ENCODE measurements at places on chromosomes 11 and 22.

- no peak for DNase-seq
These were observed 2.6 kb upstream of the INSC start for GRCh38 chr11:15112131-15112541.

DNA sequence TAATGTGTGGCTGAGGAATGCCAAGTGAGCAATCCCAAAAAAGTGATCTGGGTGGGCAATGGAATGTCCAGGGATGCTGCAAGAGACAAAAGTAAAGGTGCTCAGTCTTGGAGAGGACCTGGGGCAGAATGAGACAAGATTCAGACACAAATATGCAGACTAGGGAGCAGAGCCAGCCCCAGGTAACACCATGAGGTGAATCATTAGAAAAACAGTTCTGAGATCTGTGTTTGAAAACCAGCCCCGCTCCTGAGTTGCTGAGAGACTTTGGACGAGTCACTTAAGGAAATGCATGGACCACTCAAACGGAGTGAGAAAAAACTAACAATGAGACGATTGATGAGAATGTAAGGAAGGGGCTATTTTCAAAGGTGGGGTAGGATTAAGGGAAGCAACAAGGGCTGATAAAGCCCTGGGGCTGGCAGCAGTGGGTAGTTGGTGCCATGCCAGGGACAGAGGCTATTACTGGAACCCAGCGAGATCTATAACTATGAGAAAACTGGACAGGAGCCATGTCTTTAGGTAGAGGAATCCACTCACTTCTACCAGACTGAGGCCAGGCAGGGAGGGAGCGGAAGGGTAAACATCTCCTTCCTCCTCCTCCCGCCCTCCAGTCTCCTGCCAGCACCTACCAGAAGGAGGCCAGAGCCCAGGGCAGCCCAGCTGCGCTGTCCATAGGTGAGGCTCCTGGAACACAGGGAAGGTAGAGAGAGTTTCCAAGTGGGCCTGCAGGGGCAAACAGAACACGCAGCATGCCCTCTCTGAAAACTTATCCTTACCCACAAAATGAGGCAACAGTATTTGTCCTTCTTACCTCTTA lies 130.4 kb upstream of the TEAD1 start:
- DNase-seq = no peak

DNA sequence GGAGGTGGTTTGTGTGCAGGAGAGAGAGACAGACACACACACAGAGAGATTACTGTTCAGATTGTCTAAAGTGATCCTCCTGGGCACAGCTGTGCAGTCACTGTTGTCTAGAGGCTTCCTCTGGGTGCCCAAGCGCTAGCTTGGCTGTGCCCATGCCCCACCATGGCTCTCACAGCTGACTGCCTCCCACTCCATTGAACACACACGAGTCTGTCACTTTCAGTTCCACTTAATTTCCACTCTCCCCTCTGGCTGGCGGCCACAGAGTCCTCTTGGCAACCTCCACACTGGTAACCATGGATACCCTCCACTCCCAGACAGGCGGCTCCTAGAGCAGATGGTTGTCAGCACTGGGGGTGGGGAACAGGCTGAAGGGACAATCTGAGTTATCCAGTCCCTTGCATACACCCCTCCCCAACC lies 29.1 kb downstream of the MAP6 start:
- no peak for DNase-seq

- DNase-seq = no peak
These were observed 120.0 kb downstream of the KCNQ1 start for GRCh38 chr11:2564588-2565425.

DNA sequence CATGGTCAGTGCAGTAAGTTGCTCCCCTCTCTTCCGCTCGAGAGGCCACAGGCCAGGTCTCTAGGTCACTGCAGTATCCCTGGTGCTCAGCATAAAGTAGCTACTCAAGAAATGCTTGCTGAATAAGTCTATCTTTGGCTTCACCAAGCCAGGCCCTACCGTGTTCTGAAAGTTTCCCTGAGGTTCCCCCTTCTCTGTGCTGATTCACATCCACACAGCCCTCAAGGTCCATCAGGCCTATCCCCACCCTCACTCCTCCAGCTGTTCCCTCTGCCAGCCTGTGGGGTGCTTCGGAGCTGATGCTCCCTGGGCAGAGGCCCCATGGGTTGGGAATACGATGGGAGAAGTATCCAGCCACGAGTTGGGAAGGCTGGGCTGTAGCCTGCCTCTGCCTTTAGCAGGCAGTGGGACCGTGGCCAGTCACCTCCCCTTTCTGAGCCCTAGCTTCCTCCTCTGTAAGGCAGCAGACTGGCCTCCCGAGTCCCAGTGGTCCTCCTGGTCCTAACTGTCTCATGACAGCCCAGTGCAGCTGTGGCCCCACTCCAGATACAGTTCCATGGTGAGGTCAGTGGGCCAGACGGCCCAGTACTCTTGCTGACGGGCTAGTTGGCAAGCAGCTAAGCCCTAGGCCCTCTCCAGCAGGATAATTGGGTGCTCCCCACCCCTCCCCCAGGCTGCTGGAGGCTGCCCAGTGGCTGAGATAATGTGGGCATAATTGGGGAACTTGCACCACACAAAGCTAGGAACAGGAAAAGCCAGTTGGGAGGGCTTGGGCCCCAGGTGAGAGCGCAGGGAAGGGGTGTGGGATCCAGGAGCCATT lies 48.2 kb downstream of the NECTIN1 start:
- no peak for DNase-seq

GRCh38 chr22:32562401-32562800 lies 87.8 kb downstream of the FBXO7 start:
- DNase-seq = no peak
